ENCODE measurements at places on chromosomes 4 and X. TPM values are rescaled to one million over a fixed set of nuclear protein-coding genes. Genes with fewer than 3 reads are reported as not detected.

Gene GLOD5
- total RNA-seq, result 2.6 TPM

DNA sequence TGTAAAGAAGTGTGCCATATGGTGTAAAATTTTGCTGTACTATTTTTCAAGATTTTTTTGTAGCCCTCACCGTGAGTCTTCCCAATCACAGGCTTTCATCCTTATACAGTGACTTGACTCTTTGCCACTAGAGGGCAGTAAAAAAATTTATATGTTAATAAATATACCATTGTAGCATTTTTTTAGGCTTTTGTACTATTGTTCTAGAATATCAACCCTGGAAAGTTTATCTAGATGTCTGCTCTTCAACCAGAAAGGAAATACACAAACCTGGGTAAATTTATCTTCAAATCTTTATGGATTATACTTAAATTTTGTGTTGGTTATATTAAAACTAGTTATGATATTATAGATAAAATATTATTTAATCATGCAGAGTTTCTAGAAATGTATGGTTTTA, 235.3 kb downstream of the TENM3 start:
- no peak for DNase-seq

DNA sequence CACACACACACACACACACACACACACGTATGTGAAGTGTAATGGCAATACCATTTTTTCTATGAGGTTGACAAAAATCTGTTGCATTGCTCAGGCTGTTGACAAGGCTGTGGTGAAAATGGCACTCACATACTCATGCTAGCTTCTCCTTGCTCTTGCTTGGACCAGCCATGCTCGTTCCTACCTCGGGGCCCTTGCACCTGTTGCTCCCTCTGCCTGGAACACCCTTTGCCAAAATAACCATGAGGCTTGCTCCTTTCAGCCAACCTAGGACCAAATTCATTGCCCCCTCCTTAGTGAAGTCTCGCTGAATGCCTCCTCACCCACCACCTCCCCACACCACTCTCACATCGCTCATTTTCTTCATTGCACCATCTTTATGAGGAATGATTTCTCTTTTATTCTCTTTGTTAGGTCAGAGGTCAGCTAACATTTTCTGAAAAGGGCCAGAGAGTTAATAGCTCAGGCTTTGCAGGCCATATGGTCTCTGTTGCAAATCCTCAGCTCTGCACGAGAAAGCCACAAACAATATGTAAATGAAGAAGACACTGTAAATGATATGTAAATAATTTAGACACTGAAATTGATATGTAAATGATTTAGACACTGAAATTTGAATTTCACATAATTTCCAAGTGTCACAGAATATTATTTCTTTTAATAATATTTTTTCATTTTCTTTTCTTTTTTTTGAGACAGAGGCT, 13.3 kb downstream of the SLC38A5 start:
- DNase-seq, result no peak

DNA sequence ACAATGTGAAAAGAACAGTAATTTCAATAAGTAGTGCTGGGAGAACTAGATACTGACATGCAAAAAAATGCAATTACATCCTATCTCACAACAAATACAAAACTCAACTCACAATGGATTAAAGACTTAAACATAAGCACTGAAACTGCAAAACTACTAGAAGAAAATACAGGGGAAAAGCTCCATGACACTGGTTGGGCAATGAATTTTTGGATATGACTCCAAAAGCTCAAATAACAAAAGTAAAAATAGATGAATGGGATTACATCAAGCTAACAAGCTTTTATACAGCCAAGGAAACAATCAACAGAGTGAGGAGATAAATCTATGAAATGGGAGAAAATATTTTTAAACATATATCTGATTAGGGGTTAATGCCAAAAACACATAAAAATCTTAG, 53.1 kb downstream of the ANKRD17 start:
- no peak for DNase-seq

- no peak for DNase-seq
These were observed 23.1 kb upstream of the NAP1L5 start for GRCh38 chr4:88720451-88721428.

- no peak for DNase-seq
These were observed 21.3 kb downstream of the ABCG2 start for GRCh38 chr4:88137112-88137511.

DNA sequence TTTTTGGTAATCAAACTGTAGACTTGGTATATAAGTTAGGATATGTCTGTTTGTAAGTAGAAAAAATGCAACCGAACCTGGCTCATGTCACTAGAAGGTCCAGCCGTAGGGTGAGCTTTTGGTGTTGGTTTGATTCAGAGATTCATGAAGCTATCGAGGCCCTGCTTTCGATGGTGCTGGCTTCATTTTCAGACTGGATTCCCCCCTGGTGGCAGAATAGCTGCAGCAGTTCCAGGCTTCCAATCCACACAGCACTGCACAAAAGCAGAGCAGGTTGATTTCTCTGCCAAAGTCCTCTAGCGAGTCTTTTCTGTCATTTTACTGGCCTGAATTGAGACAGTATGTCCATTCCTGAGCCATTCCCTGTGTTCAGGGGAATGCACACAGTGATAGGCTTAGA, 33.1 kb downstream of the PDK3 start:
- no peak for DNase-seq
